ENCODE measurements at places on chromosomes 6 and 20. TPM values are rescaled to one million over a fixed set of nuclear protein-coding genes. Genes with fewer than 3 reads are reported as not detected.

Gene MCHR2
- not detected for total RNA-seq

Gene HRH3
- total RNA-seq = not detected

Gene MSH5
- 0.37 TPM for total RNA-seq

Gene EPB41L2
- total RNA-seq = 47.2 TPM

Gene DPPA5
- not detected for total RNA-seq

Gene CDKN1A
- total RNA-seq = 63.8 TPM

Gene HLA-DRA
- 57.5 TPM for total RNA-seq

Gene WFDC12
- total RNA-seq = not detected

Gene GCNT2
- 13.5 TPM for total RNA-seq

Gene TAGAP
- total RNA-seq = 3.2 TPM

Gene PREX1
- total RNA-seq = 11.5 TPM

Gene ULBP2
- 2.4 TPM for total RNA-seq

Gene NOX3
- total RNA-seq = not detected

Gene SPATA25
- 1.4 TPM for total RNA-seq

Gene DNMT3B
- total RNA-seq = 0.24 TPM

Gene CLPSL1
- total RNA-seq = not detected

DNA sequence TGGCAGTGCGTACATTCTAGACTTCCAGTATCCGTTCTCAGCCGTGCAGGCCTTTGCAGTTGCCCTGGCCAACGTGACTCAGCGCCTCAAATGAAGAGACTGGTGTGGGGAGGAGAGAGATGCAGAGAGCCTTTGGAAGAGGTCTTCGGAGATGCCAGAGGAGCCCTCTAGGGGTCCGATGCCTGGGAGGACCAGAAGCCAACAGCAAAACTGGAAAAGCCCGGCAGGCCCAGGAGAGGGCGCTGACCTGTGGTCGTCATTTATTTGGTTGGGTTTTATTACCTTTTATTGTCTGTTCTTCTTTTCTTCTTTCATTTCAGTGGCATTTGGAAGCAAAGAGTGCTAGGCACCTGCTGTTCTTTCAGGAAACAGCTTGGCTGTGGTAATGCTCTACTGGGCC lies 53.3 kb upstream of the TMEM181 start:
- peak; percentile 9 for DNase-seq

- DNase-seq = no peak
Measured at GRCh38 chr6:51474022-51474975, 613.1 kb downstream of the PKHD1 start.

GRCh38 chr6:72218125-72218524 lies 331.8 kb downstream of the RIMS1 start:
- DNase-seq = no peak

DNA sequence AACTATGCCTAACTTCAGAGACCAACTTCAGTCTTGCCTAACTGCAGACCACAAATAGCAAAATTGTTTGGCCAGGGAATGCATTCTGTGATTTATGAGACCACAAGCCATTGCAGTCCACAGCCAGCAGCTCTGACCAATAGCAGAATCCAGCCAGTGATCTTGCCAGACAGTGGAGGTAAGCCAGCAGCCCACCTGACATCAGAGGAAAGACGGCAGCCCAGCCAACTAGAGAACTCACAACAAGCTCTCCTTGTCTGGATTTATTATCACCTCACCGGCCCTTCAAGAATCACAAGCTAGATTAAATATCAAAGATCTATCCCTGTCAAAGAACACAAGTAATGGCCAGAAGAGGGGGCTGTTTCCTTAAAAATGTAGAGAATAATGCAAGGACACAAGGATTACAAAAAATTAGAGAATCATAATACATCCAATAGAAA lies 66.5 kb upstream of the SLC35F1 start:
- DNase-seq = no peak

GRCh38 chr6:30263734-30264133 lies 50.5 kb upstream of the TRIM26 start:
- no peak for DNase-seq

GRCh38 chr20:7723284-7723683 lies 217.0 kb downstream of the HAO1 start:
- no peak for DNase-seq

DNA sequence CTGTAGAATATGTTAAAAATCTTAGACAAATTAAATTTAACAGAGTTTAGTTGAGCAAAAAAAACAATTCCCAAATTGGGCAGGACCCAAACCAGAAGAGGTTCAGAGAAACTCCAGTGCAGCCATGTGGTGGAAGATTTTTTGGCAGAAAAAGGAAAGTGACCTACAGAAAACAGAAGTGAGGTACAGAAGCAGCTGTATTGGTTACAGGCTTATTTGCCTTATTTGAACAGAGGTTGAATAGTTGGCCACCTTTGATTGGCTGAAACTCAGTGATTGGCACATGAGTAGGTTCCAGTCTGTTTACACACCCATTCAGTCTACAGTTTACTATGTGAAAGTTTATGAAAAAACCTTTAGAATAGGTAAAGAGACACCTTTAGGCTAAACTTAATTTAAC lies 110.9 kb upstream of the LAMP5 start:
- no peak for DNase-seq

- no peak for DNase-seq
Measured at GRCh38 chr6:32700391-32701040, 34.1 kb upstream of the HLA-DQB1 start.

- DNase-seq = no peak
Measured at GRCh38 chr6:66134021-66134420, 427.0 kb upstream of the EYS start.

- no peak for DNase-seq
Measured at GRCh38 chr6:34908194-34908593, 19.1 kb downstream of the ANKS1A start.

GRCh38 chr20:38927902-38928578 lies 1.8 kb downstream of the FAM83D start:
- DNase-seq = no peak

DNA sequence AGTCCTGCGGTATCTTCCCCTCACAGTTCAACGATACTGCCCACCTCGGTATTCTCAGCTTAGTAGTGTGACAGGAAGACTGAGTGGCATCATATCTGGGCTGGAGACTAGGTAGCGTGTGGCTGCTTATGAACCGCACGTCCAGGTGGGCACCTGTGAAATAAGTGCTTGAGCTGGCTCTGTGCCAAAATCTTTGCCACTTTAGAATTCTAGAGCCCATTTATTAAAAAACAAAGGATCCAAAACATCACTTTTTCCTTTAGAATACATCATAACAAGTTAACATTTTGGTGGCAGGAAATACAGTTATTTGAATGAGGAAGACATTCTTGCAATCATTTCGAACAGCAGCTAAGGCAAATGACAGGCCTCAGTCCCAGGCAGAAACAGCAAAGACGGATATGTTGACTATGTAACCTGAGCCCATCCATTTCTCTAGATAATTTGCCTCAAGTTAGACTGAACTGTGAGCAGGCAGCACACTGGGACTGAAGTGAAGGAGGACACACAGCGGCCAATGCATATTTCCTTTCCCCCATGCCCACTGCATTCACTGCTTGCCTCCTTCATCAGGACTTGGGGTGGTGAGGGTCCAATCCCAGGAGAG lies 136.6 kb downstream of the GMDS start:
- no peak for DNase-seq

DNA sequence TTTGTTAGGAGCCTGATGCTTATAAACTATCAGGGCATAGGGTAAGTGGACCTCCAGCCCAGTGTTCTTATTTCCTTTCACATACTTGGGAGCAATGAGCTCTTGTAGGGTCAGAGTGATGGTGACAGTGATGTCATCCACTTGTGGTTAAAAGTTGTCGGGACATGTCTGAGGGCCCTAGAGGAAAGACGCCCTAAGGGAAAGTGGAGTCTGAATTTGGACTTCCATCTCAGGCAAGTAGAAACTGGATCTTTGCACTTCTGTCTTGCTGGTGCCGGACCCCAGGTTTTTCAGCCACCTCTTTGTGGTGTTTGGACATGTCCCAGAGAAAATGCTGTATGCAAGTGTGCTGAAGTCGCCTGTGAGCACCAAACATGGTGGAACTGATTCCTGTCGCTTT lies 900.5 kb downstream of the C6orf118 start:
- DNase-seq = no peak

- DNase-seq = no peak
Measured at GRCh38 chr20:23096986-23097520, 10.9 kb upstream of the CD93 start.

DNA sequence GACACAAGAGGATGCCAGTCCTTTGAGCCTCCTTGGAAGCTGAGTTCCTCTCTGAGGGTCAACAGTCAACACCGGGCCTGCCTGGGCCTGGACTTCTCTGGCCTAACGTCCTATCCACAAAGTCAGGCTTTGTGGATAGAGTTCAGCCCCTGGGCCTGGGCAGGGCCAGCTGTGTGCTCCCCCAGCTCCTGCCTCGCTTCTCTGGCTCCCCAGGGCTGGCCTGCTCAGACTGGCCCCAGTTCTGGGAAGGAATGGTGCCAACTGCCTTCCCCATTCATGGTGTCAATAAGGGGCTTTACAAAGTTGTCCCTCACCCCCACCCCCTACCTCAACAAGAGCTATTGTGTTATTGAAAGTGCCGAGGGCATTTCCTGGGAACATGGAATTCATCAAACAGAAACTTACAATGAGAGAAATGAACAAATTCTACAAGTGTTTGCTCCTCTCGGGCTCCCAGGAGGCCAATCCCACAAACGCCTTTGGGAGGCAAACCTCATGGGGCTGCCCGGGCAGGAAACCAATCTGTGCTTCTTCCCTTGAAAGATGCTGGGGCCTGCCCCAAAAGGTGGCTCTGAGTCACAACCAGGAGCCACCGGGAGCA lies 26.5 kb upstream of the PPP1R14C start:
- no peak for DNase-seq

- DNase-seq = no peak
Measured at GRCh38 chr6:6891125-6891721, 216.5 kb upstream of the RREB1 start.

DNA sequence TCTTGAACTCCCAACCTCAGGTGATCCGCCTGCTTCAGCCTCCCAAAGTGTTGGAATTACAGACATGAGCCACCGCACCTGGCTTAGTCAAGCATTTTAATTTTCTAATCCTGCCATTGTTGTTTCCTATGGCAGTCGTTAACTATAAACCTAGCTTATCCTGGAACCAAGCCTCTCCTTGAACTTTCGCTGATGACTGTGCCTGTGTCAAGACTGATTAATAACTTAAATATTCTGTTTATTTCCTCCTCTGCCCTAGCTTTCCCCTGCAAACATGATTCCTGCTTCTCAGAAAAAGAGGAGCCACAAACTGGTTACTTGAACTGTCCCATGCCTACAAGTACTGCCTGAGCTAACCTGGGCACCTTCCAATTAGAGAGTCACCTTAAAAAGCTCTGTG lies 1.5 kb downstream of the VNN1 start:
- no peak for DNase-seq

DNA sequence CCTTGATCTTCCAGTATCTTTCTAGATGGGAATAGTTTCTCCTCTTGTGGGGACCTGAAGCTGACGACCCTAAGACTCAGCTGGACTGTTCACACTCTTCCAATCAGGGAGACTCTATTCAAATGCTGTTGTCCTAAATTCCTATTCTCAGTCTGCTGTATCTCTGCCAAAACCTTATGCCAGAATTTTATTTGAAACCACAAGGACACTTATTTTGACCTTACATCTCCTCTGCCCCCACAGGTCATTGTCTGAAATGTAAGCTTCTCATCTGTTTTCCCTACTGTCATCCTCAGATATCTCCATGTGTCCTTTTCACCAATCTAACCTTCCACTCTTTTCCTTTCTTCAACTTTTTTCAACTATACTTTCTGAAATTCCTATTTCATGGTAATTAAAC lies 289.5 kb upstream of the SGK1 start:
- DNase-seq = no peak

DNA sequence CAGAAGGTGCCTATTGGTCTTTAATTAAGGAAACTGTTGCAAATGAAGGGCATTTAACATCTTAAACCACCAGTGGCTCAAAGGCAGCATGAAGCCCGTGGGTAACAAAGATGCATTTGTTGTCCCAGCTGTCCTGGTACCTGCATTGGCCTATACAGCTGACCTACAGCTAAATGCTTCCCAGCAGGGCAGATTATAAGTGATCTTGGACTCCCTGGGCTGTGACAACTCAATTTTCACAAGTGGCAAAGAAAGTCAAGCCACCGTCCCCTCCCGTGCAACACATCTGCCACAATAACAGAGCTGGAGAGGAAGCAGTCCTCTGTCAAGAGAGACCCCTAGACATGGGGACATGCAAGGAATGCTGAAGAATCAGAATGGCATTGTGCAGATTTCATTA lies 31.5 kb upstream of the EDN3 start:
- no peak for DNase-seq

DNA sequence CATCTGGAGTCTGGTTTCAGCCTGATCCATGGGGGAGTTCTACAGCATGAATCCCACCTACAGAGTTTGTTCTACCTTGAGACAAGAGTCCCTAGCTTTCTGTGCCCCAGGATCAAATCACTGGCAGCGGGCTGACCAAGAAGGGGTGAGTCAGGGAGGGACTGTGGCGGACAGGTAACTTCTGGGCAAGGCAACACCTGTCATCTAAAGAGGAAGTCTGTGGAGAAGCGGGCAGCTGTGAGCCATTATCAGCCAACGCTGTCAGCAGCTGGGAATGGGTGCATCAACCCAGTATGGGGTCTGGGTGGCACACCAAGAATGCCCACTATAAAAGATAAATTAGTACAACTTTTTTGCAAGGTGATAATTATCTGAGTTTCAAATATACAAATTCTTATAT lies 45.9 kb downstream of the UBE3D start:
- no peak for DNase-seq

GRCh38 chr6:35505999-35506412 lies 6.7 kb downstream of the TULP1 start:
- DNase-seq = no peak

DNA sequence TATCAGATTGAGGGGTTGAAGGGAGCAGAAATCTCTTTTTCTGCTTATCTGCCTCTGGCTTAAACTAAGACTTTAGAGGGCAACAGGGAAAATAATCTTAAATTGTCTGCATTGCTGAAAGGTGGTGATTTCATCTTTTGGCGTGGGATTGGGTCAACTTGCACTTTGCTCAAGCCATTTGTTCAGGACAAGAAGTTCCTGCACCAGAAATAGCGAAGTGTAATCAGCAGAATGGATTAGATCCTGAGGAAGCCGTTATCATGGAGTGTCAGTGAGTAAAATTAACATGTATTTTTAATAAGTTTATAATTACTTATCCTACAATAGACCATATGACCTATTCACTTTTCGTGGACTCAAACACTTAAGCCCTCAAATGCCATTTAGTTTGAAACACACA lies 249.3 kb downstream of the CD83 start:
- DNase-seq = no peak

DNA sequence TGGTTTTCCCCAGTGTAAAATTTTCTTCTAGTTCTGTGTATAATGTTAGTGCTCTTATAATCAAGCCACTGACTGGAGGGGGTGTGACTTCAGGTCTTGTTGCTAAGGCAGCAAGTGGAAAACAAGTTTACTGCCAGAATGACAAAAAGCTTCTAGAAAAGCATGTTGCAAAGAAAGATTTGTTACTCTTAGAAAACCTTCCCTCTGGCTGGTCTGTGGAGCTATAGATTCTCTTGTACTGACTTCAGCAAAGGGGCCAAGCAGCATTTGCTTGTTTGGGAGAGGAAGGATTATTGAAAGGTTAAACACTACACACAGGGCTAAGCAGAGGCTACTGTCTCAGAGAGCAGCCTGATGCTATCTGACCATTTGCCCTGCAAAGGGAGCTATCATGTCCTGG lies 288.8 kb downstream of the BTBD9 start:
- no peak for DNase-seq

- no peak for DNase-seq
Measured at GRCh38 chr6:97947841-97948240, 664.8 kb upstream of the MMS22L start.

- DNase-seq = no peak
Measured at GRCh38 chr6:135086414-135086764, 31.8 kb upstream of the HBS1L start.

GRCh38 chr20:41978246-41978790 lies 360.1 kb upstream of the CHD6 start:
- no peak for DNase-seq

All from right atrium auricular region (tissue), 2 donors.